Dermis blood vessel endothelial cell (primary cell): ENCODE measurements at places on chromosomes 11 and 22.
A peak's percentile ranks its signal among the peaks of the same experiment; 100 is the strongest.

GRCh38 chr11:93370260-93370659 is 39.7 kb downstream of the DEUP1 start:
- no peak for DNase-seq

- DNase-seq: peak; percentile 54
Measured at GRCh38 chr11:102367364-102367763, 20.4 kb downstream of the BIRC2 start.

DNA sequence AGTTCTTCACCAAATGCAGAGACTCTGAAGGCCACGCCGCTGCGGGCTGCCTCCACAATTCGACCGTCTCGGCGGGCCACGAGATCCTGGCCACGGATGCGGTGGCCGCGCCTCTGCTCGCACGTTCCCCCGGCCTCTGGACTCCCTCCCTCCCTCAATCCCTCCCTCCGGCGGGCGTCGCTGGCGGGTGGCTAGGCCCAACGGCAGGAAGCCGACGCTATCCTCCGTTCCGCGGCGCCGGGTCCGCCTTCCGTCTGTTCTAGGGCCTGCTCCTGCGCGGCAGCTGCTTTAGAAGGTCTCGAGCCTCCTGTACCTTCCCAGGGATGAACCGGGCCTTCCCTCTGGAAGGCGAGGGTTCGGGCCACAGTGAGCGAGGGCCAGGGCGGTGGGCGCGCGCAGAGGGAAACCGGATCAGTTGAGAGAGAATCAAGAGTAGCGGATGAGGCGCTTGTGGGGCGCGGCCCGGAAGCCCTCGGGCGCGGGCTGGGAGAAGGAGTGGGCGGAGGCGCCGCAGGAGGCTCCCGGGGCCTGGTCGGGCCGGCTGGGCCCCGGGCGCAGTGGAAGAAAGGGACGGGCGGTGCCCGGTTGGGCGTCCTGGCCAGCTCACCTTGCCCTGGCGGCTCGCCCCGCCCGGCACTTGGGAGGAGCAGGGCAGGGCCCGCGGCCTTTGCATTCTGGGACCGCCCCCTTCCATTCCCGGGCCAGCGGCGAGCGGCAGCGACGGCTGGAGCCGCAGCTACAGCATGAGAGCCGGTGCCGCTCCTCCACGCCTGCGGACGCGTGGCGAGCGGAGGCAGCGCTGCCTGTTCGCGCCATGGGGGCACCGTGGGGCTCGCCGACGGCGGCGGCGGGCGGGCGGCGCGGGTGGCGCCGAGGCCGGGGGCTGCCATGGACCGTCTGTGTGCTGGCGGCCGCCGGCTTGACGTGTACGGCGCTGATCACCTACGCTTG is at the start of gene FUT4:
FUT4 (plus strand) TSS at position 227 of the 951 bp plus-strand sequence; CDS start at position 440, 213 bp downstream.
- DNase-seq: peak; percentile 73

- no peak for DNase-seq
Measured at GRCh38 chr11:1202154-1202775, 20.6 kb upstream of the MUC5B start.

DNA sequence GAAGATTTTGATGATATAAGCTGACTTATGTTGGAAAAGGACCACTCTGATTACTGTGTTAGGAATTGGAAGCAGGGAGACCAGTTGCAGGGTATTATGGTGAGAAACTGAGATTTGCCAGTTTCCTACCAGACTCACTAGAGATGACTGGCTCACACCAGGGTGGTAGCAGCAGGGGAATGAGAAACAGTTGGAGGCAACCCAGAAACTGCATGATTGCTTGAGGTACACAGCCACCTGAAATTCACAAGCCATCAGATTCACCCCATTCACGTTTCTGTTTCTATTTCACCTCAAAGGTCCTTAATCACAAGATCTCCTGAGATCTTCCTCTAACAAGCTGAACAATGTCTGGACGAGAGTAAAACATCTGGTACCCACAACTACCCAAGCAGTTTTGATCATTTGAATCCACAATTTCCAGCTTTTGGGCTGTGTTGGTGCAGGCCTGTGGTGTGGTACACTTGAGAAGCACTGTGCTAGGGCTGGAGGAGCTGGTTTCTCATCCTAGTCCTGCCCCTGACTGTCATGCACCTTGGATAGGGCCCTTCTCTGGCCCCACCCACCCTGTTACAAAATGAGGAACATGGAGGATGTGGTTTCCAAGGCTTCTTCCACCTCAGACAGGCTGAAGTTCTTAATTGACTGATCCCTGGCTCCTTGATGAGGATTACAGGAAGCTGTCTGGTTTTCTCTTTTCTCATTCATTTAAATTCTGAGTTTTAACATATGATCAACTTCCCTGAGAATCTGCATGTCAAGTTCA is 233.4 kb downstream of the INSC start:
- no peak for DNase-seq

DNA sequence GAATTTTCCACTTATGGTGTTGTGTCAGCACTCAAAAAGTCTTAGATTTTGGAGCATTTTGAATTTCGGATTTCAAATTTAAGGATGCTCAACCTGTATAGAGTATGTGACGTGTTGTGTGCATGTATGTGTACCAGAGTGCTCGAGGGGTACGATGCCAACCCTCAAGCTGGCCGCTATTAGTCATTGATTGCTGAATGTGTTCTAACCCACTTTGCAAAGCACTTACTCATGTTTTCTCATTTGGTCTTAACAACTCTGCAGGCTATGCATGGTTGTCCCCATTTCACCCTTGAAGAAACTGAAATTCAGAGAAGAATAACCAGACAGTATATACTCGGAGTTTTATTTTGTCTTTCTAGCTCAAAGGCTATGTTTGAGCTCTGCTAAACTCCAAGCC is 196.4 kb upstream of the TENM4 start:
- DNase-seq: no peak

DNA sequence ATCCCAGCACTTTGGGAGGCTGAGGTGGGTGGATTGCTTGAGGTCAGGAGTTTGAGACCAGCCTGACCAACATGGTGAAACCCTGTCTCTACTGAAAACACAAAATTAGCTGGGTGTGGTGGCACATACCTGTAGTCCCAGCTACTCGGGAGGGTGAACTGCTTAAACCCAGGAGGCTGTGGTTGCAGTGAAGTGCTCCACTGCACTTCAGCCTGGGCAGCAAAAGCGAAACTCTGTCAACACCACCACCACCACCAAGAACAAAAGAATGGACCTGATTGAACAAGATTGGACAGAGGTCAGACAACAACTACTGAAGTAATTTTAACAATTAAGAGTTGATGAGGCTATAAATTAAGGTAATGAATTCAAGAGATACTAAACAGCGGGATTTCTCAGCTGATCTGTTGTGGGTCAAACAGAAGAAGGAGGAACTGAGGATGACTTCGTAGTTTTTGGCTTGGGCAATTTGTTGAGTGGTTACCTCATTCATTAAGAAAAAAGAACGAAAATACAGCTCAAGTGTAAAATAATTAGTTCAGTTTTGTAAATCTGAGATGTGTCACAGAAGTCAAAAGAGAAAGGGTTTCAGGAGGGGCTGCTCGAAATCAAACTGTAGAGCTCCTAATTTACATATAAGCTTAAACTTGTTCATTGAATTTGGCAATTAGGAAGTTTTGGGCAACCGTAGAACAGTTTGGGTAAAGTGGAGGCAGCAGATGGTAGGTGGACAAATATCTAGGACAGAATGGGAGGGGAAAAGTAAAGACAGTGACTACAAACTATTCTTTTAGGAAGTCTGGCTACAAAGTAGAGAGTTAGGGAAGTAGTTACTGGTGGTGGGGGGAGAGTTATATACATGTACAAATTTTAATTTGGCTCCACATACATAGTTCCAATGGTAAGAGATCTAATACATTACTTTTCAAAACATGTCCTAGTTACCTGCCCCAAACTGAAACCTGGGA is 4.5 kb downstream of the IL18 start:
- no peak for DNase-seq

DNA sequence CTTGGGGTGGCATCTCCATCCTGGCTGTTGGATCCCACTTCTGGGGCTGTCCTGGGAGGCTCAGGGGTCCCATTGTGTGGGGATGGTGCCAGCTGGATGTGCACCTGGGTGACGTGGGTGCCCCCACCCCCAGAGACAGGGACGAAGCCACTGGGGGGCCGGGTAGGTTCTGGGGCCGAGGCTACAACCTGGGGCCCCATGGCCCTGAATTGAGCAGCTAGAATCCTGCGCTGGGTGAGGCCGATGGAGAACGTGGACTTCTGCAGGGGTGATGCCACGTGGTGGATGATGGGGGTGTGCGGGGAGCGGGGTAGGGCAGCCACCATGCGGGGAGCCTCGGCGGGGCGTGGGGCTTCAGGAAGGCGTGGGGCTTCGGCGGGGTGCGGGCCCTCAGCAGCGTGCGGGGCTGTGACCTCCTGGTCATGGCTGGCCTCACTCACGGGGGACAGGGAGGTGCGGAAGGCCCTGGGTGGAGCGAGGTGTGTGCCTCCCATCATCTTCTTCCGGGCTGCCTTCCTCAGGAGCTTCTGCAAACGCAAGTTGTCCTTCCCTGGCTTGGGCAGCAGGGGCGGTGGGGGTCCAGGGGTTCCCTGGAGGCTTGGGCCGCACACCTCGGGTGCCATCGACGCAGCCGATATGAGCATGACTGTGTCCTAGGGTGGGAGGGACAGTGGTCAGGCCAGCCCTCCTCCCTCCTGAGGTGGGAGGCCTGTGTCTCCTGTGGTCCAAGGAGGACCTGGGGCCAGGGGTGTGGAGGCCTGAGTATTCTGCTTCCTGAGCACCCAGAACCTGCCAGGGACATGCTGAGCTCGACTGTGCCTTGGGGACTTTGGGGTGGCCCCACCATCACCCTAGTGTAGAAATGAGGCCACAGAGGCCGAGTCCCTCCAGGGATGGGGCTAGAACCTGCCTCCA is 1.5 kb downstream of the PRR33 start:
- DNase-seq: no peak

DNA sequence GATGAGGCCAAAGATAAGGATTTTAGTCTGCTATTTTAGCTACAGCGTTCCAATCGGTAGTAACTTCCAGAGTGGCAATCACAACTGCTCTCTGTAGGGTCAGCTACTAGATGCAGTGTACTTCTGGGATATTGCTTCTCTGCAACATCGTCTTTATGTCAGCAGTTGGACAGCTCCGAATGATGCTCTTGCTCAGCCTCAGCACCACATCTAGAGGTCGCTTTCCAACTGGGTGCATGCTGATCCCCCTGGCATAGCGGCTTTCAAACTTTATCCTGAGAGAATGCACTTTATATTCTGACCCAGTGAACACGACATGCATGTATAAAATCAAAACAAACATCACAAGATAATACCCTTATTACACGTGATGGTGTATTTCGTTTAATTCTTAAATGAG is 219.6 kb downstream of the C11orf87 start:
- DNase-seq: peak; percentile 32

GRCh38 chr11:86187027-86187426 is 57.5 kb upstream of the EED start:
- no peak for DNase-seq

DNA sequence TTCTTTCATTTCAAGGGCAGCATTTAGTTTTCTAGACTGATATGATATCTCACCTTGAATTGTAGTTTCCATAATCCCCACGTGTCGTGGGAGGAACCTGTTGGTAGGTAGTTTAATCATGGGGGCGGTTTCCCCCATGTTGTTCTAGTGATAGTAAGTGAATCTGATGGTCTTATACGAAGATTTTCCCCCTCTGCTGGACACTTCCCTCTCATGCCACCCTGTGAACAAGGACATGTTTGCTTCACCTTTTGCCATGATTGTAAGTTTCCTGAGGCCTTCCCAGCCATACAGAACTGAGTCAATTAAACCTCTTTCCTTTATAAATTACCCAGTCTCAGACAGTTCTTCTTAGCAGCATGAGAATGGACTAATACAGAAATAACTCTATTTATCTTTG is 851.1 kb upstream of the FAT3 start:
- DNase-seq: no peak

DNA sequence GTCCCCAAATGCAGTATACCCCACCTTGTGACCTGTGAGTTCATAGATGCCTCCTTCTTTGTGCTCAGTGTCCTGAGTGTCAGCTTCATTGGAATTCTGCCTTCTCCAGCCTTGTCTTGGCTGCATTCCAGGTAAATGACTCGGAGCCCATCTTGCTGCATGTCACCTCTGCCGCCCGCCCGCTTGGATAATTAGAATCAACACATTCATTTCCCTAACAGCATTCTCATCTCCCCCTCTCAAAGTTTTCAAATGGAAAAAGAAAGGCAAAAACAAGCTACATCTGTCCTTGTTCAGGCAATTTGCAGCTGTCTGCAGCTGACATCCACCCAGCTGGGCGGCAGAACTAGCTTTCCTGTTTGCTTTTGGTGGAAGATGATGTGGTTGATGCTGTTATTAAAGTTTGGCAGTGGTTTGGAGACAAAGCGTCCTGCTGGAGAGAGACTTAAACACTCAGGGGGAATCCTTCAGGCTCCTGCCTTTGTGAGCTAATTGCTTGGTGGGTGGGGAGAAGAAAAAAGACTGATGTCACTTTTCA is 198.8 kb upstream of the SEZ6L start:
- DNase-seq: no peak

DNA sequence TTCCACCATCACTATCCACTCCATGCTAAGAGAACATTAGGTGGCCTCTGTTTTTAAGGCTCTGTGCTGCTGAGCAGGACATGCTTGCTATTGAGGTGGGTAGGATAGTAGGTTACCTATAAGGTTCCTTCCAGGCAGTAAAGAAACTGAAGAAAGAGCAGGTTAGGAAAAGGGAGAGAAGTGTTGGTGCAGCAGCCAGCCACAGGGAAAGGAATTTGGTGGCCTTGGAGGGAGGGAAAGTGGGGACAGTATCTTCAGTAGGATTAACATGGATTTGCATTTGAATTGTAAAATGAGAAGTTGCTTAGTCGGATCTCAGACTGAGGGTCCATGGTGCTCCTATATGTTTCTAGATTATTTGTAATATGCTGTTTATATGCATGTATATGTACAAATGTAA is 49.2 kb upstream of the OLFML1 start:
- DNase-seq: no peak

DNA sequence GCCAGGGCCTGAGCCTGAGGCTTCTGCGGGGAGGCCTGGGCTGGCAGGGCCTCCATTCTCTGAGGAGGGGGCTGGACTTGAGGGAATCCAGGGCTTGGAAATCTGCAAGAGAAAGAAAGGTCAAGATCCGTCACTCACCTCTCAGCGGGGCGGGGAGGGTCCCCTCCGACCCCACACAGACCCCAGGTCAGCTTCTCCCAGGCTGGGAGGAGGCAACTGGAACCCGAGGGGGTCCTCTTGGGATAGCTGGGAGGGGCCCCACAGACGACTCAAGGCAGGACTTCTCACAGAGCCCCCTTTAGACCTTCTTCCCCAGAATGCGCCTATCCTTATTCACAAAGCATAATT is 11.0 kb downstream of the TNKS1BP1 start:
- DNase-seq: no peak
